Right renal pelvis (tissue), 4 donors: ENCODE measurements at places on chromosomes 11 and 22.

DNA sequence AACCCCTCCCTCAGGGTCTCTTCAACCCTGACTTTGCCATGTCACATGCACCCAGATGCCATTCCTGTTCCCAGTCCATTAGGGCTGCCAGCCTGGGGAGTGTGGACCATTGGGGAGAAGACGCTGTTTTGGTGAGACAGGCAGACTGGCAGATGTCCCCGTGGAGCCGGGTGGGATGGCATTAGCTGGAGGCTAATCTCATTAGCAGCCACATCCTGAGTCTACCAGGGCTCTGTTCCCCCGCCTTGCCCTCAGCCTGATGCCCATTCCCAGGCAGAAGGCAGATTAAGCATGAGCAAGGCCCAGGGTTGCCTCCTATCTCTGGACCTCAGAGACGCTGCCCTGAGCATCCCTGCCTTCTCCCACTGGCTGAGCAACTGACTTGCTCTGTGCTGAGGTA, 46.4 kb upstream of the ALX4 start:
- no peak for DNase-seq

- no peak for DNase-seq
Observed at GRCh38 chr11:88204353-88204752, 29.1 kb upstream of the RAB38 start.

GRCh38 chr22:32822179-32822877, 20.8 kb downstream of the TIMP3 start:
- no peak for DNase-seq

DNA sequence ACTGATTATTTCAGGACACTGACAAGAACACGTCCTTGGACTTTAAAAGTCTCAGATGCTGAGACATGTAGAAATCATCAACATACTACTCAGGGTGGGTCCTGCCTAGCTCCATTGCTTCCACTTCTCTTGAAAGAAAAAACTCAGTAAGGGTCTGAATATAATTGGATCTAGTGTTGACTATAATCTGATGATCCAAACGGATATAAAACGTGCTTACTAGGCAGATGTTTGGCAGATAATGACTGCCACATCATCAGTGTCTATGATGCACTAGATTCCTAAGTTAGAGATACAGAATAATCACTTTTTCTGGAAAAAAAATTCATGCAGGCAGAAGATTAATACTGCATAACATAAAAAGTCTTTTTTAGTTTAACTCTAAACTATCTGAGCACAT, 21.6 kb downstream of the GUCY1A2 start:
- no peak for DNase-seq

GRCh38 chr22:39017596-39018365, 3.1 kb upstream of the APOBEC3D start:
- no peak for DNase-seq

DNA sequence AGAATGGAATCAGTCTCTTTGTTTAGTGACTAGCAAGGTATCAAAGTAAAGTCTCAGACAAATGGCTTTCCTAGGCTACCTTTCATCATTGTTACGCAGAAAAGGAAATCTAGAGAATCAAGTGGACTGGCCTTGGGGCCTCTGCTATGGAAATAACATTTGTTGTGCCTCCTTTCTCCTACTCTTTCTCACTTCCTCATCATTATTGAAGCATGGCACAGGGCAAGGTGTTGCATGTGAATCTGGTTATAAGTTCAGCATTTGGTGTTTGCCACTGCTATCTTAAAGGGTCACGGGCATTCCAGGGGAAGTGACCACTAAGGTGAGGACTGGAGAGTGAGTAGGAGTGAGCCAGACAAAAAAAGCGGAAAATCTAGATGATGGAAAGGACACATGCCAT, 54.9 kb downstream of the GLYATL1 start:
- no peak for DNase-seq

DNA sequence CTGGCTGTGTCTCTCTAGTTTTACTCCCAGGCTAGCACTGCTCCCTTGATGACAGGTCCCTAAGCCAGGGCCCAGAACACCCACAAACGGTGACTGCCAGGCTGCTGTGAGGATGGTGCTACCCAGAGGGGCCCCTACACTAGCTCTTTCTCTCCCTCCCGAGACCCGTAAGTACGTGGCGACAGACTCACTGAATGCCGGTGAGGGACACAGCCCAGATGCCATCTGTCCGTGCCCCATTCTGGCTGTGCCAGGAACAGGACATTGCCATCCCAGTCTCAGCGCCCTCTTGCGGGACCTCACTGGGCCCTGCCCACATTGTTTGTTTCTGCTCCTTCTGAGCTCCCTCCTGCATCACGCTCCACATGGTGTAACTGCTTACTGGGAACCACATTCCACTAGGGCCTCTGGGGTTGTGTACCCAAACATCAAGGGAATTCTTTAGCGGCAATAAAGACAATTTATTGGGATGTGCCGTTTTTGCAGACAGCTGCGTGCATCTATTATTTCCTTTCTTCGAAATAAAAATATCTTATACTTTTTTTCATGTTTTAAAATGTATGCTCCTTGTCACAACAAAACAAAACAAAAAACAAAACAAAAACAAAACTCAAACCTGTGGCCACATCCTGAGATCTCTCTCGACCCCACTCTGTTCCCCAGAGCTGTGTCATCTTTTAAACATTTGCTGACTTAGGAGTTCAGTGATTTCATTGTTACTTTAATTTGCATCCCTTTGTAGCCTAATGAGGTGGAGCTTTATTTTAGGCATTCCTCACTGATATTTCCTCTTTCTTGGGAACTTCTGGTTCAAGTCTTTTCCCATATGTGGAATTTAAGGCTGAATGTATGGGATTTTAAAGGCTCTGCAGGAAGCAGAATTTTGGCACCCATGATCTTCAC, 4.4 kb upstream of the TPCN2 start:
- DNase-seq, result peak; percentile 51

DNA sequence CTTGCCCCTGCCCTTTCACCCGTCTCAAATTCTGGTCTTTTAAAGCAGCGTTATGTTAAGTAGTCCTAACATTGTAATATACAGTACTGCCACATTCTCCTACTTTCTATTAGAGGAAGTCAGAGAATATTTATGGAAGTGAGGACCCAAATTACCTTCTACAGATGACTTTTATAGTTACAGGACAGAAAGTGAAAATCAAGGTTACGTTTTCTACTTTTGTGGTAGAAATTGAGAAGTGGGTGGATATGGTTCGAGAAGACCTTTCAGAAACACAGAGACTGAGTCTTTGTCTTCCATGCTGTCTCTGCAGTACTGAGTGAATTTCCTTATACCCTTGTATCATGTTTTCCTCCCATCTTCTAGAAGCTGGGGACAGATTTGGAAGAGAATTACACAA, 17.1 kb downstream of the SC5D start:
- DNase-seq, result no peak

GRCh38 chr11:130580891-130581492, 132.5 kb downstream of the ADAMTS15 start:
- DNase-seq, result no peak

- DNase-seq, result no peak
Observed at GRCh38 chr22:49760630-49761571, 66.8 kb downstream of the BRD1 start.

DNA sequence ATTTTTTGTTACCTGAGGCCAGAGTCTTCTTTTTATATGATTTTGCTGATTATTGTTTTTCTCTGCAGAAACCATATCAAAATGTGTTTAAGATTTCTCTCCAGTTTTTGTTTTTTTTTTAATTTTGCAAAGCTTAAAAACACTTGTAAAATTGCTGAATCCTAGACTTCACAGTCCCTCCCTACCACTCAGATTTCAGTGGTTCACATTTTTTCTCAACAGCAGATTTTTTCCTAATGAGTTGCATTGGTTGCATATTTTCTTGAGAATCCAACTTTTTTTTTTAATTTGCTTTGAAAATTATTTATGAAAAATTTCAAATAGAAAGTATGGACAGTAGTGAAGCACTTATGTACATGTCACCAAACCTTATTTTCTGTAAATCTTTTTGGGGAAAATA, 5.8 kb downstream of the ARL14EP start:
- no peak for DNase-seq

- no peak for DNase-seq
Observed at GRCh38 chr22:46846150-46846831, 83.8 kb downstream of the TBC1D22A start.

GRCh38 chr22:32430352-32430751, 18.3 kb upstream of the RTCB start:
- no peak for DNase-seq

- DNase-seq, result no peak
Observed at GRCh38 chr22:42214633-42215415, 55.6 kb downstream of the TCF20 start.

DNA sequence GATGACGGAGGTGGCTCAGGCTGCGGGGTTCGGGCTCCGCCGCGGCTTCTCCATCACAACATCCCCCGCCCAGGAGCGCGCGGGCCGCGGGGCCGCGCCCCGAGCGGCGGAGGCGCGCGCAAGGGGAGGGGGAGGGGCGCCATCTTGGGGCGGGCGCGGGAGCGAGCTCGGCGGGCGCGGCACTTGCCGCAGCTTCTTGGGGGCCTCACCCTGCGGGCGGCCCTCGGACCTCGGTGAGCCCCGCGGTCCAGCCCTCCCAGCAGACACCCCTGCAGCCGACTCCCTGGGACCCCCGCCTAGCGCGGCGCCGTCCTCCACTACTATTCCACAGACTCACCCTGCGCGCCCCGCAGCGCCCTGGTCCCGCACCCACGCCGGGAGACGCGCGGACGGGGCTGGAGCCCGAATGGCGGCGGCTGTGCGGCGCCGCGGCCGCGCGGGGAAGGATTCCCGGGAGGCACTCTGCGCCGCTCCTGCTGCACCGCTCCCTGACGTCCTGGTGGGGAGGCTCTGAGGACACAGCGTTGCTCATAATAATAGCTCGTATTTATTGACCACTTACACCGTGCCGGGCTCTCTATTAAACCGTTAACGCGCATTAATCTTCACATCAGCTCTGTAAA, at the start of gene APBB1:
Gene APBB1 (minus strand): TSS at position 86 of the 623 bp plus-strand sequence. CDS start 7,747 bp downstream, outside the sequence.
- DNase-seq, result peak; percentile 54

- no peak for DNase-seq
Observed at GRCh38 chr22:48669986-48670716, 1157.5 kb downstream of the BRD1 start.

- DNase-seq, result no peak
Observed at GRCh38 chr11:5036669-5037068, 9.7 kb upstream of the OR52J3 start.

DNA sequence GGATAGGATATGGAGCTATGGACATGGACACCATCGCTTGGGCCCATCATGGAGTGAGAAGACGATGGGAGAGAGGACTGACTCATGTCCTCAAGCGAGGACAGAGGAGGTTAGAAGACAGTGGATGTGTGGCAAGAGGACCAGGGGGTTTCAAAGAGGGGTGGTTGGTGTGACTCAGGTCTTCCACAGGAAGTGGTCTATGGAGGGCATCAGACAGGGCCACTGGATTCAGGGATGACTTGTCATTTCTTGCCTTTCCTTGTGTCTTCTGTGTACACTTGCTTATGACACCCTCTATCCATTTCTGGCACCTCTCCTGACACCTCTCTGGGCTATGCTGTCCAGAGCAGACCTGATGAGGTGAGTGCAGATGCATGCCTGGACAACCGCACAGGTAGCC, 115.4 kb downstream of the OSBP2 start:
- no peak for DNase-seq

DNA sequence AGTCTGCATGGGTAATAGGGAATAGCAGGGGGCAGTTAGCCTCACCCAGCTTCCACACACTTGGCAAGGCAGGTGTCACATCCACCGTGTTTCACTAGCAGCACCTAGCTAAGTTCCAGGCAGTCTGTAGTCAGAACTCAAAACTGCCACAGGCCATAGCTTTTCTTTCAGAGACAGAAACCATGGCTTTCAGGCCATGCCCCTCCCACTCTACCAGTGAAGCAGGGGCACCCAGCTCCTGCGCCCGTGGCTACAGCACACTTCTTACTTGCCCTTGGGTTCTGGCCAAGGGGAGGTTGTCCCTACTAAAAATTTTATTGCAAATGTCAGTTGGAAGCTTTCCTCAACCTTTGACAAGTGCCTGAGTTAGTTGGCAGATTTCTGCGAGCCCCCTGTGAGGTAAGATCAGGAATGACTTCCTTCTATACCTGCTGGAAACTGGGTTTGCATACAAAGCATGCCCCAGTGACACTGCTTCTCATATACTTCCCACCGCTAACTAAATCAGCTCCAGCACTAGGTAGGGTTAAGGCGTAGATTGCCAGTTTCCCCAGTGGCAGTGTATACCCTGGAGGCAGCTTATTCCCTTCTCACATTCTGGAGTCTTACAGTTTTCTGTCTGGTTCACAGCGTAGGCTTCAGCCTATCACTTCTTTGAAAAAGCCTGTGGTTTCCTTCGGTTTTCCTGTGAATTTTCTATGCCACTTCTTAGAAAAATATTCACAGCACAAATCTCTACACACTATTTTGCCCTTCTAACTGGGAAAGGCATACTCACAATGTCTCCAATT, 139.0 kb upstream of the LUZP2 start:
- DNase-seq, result no peak

DNA sequence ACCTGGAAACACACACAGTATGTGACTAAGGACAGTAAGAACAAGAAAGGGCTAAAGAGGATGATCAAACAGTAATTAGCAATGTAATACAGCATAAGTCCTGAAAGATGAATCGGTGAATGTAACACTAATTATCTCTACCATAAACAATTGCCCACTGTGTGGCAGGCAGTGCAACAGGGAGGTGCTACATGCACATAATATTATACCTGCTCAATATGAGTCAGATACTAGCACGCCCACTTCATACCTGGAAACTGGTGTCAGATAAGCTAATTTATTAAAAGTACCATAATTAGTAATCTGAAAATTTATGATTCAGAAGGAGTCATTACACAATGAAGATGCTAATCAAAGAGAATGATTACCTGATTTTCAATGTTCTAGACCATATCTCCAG, 14.9 kb downstream of the CASP12 start:
- DNase-seq, result no peak

DNA sequence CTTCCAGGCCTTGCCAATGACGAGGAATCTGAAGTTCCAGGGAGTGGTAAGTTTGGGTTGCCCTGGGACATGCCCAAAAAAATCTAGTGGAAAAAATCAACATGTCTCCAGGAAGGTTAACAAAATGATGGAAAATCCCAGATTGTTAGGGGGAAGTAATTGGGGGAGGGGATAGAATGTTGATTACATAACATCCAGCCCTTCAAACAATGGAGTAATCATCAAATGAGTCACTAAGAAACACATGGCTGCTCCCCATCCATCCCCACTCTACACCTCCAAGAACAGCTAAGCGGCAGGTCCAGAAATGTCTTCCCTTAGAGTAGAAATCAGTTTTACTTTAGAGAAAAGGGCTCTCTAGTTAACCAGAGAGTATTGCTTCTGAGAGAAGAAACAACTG, 94.9 kb downstream of the ETS1 start:
- no peak for DNase-seq

- DNase-seq, result no peak
Observed at GRCh38 chr11:1762537-1763302, 1.0 kb downstream of the CTSD start.

DNA sequence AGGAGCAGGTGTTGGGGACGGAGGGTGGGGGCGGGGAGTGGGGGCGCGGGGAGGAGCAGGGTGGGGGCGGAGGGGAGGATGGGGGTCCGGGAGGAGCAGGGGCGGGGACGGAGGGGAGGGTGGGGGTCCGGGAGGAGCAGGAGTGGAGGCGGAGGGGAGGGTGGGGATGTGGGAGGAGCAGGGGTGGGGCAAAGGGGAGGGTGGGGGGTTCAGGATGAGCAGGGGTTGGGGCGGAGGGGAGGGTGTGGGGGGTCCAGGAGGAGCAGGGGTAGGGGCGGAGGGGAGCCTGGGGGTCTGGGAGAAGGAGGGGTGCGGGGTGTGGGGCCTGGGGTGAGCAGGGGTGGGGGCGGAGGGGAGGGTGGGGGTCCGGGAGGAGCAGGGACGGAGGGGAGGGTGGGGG, 17.1 kb downstream of the CRELD2 start:
- DNase-seq, result no peak
